SW 1271 (cell line): ENCODE measurements at places on chromosomes 11 and 22.

GRCh38 chr11:35622070-35622469, 3.8 kb downstream of the FJX1 start:
- no peak for DNase-seq

- DNase-seq, result no peak
These were observed 491.9 kb downstream of the OPCML start for GRCh38 chr11:133040289-133040900.

- DNase-seq, result no peak
These were observed at the start of gene OTOG for GRCh38 chr11:17547051-17547577. Gene OTOG, plus strand, starts transcription at chr11:17547259. Its CDS starts 114 bp downstream, at chr11:17547373.

- no peak for DNase-seq
These were observed 110.1 kb upstream of the LUZP2 start for GRCh38 chr11:24386546-24387397.

- DNase-seq, result no peak
These were observed 29.0 kb downstream of the TIMP3 start for GRCh38 chr22:32830473-32830872.

- DNase-seq, result no peak
These were observed 56.6 kb upstream of the FDX1 start for GRCh38 chr11:110373051-110373702.

GRCh38 chr11:64218628-64219353, 7.2 kb downstream of the TRPT1 start:
- DNase-seq, result no peak
